Activated CD4-positive, alpha-beta T cell treated with anti-CD3 and anti-CD28 coated beads, Interleukin-10, Interleukin-2, amounts not matched to agents 100 ng/mL and 50 ng/mL, durations not matched to agents 16 hours and 8 hours (primary cell): ENCODE measurements at places on chromosomes 2 and 18.

- no peak for DNase-seq
Measured at GRCh38 chr2:57100436-57100835, 916.6 kb downstream of the CCDC85A start.

DNA sequence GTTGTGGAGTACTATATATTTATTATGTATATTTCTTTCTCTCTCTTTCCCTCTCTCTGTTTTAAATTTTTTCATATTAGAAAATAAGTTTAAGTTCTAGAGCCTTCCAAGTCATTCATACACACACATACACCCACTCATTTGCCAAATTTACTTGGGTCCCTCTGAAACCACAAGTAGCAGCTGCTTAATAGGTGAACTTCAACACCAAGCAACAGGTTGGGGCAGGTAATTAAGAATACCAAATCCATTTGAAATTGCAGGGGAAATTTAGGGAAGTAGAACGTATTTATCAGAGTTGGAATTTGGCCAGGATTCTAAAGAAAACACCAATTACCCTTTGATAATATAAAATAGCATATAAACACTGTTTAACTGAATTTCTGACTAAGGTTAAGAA, 75.0 kb upstream of the RBBP8 start:
- DNase-seq: no peak

GRCh38 chr2:43169099-43169945, 57.1 kb downstream of the ZFP36L2 start:
- DNase-seq: no peak

- DNase-seq: no peak
Measured at GRCh38 chr2:95056461-95057459, 31.3 kb downstream of the MAL start.

GRCh38 chr18:22465859-22466457, 48.2 kb upstream of the CTAGE1 start:
- peak; percentile 2 for DNase-seq

DNA sequence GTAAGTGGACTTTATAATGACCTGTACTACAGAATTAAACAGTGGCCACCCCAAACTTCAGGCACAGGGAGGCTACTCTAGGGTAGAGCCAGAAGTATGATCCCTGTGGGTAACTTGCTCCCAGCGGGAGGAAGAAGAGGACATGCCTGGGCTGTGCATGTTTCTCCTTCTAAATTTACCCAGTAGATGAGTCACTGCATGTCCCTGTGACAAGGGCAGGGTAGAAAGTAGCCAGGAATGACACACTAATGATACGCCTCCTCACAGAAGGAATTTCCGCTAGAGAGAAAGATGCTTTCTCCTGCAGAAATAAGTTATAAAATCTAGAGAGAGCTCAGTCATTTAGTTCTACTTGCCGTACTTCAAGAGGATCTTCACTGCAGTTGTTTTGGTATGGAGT, 7.5 kb downstream of the ACYP2 start:
- no peak for DNase-seq

DNA sequence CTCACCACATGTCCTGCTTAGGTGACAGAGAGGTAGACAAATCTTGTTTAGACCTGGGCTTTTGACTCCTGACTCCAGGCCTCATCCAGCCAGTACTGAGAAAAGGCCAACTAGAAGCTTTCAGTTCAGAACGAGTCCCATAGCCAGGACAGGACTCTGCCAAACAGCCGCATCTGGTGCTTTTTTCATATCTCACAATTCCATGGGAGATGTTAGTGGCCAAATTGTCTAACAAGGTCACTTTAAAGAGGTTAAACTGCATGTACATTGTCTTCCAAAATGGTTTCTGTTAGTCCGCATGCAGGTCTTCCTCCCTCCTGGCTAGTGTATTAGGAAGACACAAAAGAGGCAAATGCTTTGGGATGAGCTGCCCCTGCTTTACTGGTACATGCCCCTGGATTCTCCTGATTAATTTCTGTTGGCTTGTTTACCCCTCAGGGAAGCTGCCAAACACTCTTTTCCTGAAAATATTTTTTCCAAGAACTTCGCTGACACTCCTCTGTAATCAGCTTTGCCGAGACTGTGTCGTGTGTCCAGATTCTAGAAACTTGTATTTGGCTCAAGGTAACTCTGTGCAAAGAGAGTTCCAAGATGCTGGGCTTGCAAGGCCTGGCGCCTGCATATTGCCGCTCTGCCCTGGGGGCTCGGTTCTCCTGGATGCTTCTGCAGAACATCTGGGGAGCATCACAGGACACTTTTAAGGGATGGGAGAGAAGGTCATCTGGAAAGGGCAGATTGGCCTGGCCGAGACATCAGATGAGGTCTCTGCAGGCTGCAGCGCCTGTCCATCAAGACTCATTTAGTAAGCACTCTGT, 209.2 kb upstream of the APCDD1 start:
- DNase-seq: no peak

GRCh38 chr2:152718909-152719645, 657 bp downstream of the ARL6IP6 start:
- DNase-seq: peak; percentile 73
